ENCODE measurements at places on chromosomes 3 and 15.

DNA sequence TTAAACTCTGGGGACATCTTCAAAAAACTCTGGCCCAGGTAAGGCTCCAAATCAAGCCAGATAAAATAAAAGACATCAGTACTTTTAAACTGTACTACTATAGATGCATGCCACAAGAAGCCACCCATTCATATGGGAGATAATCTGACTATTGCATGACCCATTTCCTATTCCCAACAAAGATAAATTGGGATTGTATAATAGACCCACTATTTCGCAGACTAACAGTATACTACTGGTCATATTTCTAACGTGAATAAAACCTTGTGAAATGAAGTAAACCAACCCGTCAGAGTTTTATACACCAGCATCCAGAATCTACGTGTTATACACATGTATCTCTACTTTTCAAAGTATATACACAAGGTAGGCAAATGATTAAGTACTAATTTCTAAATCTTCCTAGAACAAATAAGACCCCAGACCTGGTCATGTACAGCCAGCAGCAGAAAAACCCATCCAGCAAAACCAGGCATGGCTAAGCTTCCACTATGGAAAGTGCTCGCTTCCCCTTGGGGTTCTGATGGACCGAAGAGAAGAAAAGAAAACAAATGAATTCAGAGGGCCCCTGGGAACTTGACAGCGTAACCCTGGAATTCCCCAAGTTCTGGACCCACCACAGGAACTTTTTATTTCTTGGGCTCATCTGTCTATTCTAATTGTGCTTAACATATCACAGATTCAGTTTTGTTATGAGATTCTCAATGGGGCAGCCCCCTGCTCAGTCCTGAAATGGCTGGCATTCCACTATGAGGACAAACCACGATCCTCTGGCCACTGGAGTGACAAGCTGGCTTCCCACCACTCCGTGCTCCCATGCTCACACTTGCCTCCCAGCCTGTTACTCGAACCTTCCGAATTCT is 69.1 kb downstream of the MB21D2 start:
- no peak for DNase-seq

- no peak for DNase-seq
Observed at GRCh38 chr3:107414325-107414964, 37.2 kb downstream of the CCDC54 start.

DNA sequence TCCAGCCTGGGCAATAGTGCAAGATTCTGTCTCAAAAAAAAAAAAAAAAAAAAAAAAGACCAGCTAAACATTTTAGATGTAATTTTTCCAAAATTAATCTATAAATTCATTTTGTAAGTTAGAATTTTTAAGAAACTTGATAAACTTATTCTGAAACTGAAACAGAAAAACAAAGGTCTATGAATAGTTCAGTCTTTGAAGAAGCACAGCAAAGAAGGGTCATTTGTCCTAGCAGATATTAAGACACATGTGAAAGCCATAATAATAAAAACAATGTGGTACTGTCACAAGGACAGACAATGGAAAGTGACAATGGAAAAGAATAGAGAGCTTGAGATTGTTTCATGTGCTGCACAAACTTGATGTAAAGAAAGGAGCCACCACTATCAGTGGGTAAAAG is 29.0 kb upstream of the PRSS50 start:
- no peak for DNase-seq

GRCh38 chr15:70519616-70520015 is 243.7 kb downstream of the UACA start:
- DNase-seq, result no peak

GRCh38 chr3:45473841-45474240 is 85.5 kb downstream of the LARS2 start:
- DNase-seq, result peak; percentile 96

DNA sequence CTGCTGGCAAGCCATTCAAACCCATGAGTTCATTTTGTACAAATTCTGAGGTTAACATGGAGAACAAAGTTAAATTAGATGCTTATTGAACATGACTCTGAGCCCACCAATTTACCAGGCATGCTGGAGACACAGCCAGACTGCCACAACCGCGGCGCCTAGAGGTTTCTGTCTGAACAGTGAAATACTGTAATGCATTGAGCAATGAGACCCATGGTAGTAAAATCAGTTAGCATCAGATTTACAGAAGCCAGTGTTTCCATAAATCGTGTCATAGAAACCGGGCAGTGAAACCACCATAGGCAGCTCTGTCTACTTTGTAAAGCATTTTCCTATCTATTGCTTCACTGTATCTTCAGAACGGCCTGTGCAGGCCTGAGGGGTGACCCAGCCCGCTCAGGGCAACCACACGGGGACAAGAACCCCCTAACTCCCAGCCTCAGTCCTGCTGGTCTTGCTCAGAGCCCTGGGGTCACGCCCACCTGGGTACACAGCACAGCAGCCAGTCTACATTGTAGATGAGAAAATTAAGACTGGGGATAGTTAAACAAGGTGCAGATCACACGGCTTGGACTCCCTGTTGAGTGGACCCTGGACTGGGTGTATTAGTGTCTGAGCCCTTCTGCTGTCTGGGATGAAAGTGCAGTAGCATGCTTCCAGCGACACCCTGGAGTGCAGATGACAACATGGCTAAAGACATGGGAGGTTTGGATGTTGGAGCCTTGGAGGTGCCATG is 44.2 kb downstream of the MGLL start:
- no peak for DNase-seq

- DNase-seq, result no peak
Observed at GRCh38 chr3:57066471-57066870, 6.0 kb downstream of the SPATA12 start.

All from cardiac fibroblast (primary cell).